T-helper 2 cell (primary cell): ENCODE measurements at places on chromosomes 2 and 18.

DNA sequence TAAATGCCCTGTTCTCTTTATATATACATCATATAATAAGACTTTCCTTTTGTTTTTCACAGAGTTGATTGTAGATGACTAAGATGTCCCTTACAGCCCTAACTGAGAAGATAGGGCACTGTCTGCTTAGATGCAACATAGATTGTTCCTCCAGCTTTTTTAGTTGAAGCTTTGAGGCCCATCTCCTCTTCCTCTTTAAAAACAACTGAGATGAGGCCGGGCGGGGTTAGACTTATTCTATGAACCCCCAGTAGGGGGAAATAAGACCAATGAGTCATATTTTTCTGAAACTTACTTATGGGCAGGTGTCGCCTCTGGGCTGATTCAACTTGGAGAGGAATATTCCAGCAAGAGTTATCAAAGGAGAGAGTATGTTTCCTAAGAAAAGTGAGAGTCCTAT lies 84.6 kb downstream of the FBXO15 start:
- DNase-seq = no peak

DNA sequence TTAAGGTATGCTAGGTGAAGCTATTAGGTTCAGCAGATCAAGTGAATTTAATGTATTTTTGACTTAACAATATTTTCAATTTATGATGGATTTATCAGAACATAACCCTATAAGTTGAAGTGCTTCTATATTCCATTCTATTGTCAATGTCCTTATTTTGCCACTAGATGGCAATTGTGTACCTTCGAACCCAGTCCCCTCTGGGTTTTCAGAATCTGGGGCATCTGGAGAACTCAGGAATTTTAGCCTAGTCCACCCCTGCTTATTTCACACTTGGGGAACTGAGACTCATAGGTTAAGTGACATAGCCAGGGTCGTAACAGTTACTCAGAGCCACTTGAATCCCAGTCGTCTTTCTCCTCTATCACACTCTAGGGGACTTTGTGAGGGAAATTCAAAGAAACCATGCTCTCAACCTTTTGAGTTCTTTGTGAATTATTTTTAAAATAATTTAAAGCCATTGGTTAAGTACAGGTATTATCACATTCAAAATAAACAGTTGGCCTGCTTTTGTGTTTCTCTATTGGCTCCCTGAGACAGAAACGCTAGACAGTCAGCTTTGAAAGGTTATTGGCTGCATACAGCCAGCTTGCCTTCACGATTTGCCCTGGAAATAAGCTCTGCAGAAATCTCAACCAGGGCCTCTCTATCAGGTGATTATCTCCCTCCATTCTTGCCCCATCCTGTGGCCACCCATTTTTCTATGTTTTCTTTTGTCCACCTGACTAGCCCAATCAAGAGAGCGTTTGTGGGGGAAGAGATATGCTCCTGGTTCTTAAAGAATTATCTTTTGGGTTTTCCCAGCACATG lies 145.0 kb downstream of the TTC27 start:
- no peak for DNase-seq

- DNase-seq = no peak
These were observed 36.0 kb downstream of the CDK15 start for GRCh38 chr2:201842131-201842860.

- no peak for DNase-seq
These were observed 506 bp downstream of the BMPR2 start for GRCh38 chr2:202376460-202377206.

- DNase-seq = no peak
These were observed 76.4 kb upstream of the BCL11A start for GRCh38 chr2:60629801-60630385.

- DNase-seq = no peak
These were observed 14.0 kb downstream of the DNAH7 start for GRCh38 chr2:196054631-196055030.
